Motor neuron (in vitro differentiated cells): ENCODE measurements at places on chromosomes 7 and 10. TPM values are rescaled to one million over a fixed set of nuclear protein-coding genes. Genes with fewer than 3 reads are reported as not detected.
A peak's percentile ranks its signal among the peaks of the same experiment; 100 is the strongest.

- ATAC-seq, result no peak
Measured at GRCh38 chr7:51075681-51076580, 240.7 kb downstream of the COBL start.

- no peak for ATAC-seq
Measured at GRCh38 chr7:15725051-15725450, 38.6 kb upstream of the MEOX2 start.

GRCh38 chr10:91617072-91617609 is 15.7 kb downstream of the PPP1R3C start:
- ATAC-seq, result no peak

DNA sequence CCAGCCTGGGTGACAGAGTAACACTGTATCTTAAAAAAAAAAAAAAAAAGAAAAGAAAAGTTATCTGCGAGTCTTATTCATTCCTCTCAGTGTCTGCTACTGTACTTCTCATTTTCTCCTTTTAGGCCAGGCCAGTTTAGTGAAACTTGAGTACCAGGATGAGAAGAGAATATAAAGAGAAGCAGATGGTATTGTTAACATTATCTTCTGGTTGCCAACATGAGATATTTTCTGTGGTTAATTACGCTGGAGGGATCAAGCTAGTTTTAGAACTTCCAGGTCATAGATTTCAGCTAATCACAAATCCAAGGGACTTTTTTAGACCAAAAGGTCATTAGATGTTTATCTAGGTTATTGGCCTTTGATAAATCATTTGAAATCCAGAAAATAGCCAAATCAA is 252.6 kb upstream of the SMIM30 start:
- ATAC-seq, result no peak

GRCh38 chr7:117277576-117277975 is 45.3 kb downstream of the WNT2 start:
- ATAC-seq, result no peak

- ATAC-seq, result no peak
Measured at GRCh38 chr7:29341156-29341555, 146.6 kb downstream of the CHN2 start.

DNA sequence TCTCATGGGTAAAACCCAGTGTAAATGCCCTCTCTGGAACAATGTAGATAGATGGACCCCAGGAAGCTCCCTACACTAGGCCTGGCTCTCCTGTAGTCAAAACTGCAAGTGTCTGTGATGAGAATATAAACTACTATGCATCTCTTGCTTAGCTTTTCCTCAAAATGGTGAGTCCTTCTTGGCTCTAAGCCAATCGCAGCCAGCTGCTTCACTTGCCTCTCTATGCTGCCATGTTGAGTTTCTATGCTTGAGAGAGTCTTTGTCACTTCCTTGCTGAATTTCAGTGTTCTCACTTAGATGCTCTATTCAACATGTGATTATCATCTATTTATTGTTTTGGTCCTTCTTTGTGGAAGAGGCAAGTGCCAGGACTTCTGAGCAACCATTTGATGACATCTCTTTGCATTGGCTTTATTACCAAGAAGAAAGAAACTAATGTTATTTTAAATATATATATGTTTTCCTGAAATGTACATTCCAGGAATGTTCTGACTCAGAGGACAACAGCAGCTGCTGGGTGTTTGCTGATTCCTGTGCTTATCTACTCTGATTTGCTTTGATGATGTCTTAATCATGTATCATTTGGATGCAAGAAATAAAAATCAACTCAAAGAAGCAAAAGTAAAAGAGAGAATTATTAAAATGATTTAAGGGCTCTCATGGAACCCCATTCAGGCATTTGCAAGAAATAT is 16.6 kb downstream of the TAS2R40 start:
- ATAC-seq, result no peak

GRCh38 chr10:71309919-71310318 is 9.1 kb upstream of the SLC29A3 start:
- no peak for ATAC-seq

DNA sequence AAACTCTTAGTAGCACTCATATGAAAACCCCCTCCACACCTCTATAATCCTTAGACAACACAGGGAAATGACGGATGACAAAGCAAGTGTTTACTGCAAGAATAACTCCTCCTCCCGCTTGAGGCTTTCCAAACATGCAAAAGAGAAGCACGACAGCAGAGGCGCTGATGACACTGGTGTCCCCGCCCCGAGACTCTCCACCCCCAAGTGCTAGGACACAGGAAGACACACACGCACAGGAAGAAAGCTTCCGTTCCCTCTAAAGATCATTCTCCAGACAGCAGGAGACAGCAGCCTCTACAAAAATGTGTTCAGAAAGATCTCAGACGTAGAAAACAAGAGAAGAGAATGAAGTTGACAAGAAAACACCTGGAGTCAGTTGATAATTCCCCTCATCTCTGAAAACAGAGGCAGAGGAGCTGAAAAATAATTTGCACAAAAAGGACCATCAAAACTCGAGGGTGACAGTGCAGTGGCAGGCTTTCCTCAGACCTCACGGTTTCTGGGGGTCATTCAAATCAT is 90.2 kb downstream of the DLG5 start:
- peak; percentile 87 for ATAC-seq

- no peak for ATAC-seq
Measured at GRCh38 chr7:49400891-49401550, 372.4 kb upstream of the VWC2 start.

DNA sequence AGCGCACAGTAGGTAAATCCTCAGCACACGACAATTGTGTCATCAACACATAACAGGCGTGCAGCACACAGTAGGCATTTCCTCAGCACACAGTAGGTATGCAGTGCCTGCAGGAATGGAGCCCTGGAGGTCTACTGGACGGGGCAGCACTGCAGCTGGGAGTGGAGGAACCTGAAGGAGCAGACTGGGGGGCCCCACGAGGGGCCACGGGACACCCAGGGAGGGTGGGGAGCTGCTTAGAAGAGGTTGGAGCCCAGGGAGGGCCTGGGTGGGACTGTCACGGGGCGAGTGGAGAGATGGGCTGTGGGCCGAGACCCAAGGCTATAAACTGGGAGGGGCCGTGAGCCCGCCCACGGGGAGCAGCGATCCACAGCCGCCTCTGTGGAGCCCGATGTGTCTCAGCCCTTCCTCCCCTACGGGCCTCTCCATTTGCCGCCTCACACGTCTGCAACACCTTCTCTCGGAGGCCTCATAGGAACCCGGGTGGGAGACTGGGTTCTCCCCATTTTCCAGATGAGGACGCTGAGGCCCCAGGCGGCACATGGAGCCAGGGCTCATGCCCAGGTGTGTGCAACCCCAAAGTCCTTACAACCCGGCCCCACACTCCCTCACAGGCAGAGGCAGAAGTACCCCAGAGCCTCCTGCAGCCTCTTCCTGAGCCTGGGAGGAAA is 101.5 kb downstream of the MICALL2 start:
- ATAC-seq, result no peak

DNA sequence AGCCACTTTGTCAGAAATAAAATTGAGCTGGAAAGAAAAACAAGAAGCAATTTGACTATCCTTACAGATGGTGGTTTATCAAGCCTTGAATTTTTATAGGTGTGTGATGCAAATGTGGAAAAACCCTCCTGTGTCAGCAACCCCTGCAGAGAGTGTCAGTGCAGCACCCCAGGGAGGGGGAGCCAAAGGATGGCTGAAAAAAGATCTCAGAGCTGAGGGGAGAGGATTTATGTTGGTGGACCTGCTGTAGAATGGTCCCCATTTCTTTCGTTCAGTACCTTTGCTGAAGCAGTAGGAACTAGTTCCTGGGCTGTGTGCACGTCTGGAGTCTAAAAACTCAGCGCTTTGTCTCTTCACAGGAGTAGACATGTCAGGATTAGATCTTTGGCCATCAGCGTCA is 239.0 kb downstream of the PHTF2 start:
- no peak for ATAC-seq

GRCh38 chr10:16155834-16156233 is 281.0 kb upstream of the PTER start:
- ATAC-seq, result no peak

The HTRA1 gene
- 2.1 and 2.3 TPM in 2 replicates for total RNA-seq

The SPDYE6 gene
- total RNA-seq, result 8.9 and 10.0 TPM in 2 replicates

The CFAP69 gene
- 3.8 and 8.4 TPM in 2 replicates for total RNA-seq

The NKX2-3 gene
- 0.35 TPM in 1 of 2 replicates, not detected in the other for total RNA-seq

The MYL7 gene
- total RNA-seq, result not detected in 2 replicates

The IKZF1 gene
- 0.67 and 1.7 TPM in 2 replicates for total RNA-seq

The ENO4 gene
- 8.1 and 9.0 TPM in 2 replicates for total RNA-seq

The BICC1 gene
- total RNA-seq, result 3.3 and 4.8 TPM in 2 replicates

The VIPR2 gene
- 0.15 and 0.81 TPM in 2 replicates for total RNA-seq

The LSM5 gene
- 86.4 and 102 TPM in 2 replicates for total RNA-seq

The SRGN gene
- 0.33 TPM in 1 of 2 replicates, not detected in the other for total RNA-seq
